ENCODE measurements at places on chromosomes 4 and X.

- no peak for DNase-seq
Observed at GRCh38 chr4:56086073-56086541, 137.4 kb downstream of the CEP135 start.

DNA sequence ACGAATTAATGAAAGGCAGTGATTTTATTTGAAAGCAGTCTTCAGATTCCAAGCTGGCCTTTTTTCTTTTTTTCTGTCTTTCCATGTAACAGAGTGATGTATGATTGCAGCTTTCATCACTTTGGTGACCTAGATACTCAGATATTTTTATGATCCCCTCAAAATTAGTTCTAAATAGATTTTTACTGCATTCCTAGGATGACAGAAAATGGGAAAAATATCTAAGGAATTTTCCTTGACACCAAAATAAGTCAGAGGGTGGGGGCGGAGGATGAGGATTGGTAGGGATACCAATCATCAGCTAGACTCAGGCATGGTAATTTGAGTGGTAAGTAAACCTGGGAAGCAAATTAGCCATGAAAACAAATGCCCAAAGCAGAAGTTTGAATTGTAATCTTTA lies 11.9 kb upstream of the HMGB2 start:
- no peak for DNase-seq

DNA sequence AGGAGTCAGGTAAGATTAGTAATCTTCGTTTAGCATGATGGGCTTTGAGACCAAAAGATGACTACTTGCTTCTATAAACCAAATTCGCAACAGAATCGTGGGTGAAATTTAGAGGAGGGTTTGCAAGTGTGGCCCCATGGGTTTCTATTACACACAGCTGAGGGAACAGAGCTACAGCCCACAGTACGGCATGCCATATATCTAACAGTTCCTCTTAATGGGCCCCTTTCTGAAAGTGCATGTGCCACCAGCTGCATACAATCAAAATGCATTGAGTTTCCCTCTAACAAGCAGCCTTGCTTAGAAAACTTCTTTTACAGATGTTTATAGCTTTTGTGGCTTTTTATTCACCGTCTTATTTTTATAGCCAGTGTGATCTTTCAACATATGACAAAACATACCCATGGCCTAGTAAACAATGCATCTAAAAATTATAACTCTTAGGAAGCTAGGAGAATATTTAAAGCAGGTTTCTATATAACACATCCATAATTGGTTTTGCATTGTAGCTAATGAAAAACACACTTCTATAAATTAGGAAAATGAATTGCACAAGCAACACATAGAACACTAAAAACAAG lies 202.1 kb downstream of the PRDM5 start:
- no peak for DNase-seq

DNA sequence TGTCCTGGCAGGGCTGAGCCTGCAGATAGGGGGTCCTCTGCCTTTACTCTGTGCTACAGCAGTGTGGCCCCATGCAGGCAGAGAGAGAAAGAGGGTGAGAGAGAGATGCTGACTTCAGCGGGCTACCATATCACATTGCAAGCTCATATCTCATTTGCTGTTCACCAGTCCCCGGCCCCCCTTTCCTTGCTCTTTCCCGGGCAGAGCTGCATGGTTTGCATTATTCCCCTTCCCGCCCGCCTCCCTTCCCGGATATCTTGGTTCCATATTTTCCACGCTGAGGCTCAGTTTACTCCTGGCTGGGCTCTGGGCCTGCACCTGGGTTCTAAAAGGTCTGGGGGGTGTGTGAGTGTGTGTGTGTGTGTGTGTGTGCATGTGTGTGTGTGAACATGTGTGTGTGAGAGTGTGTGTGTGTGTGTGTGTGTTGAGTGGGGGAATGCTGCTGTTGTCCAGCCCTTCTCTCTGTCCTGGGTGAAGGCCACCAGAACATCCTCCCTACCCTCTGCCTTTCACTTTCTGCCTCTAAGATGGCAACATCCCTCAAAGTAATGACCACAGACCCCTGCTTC lies 63.5 kb downstream of the PJA1 start:
- no peak for DNase-seq

- DNase-seq, result no peak
Observed at GRCh38 chr4:76987153-76987591, 37.6 kb downstream of the SEPTIN11 start.

- DNase-seq, result no peak
Observed at GRCh38 chrX:32572644-32573043, 638.7 kb downstream of the DMD start.

DNA sequence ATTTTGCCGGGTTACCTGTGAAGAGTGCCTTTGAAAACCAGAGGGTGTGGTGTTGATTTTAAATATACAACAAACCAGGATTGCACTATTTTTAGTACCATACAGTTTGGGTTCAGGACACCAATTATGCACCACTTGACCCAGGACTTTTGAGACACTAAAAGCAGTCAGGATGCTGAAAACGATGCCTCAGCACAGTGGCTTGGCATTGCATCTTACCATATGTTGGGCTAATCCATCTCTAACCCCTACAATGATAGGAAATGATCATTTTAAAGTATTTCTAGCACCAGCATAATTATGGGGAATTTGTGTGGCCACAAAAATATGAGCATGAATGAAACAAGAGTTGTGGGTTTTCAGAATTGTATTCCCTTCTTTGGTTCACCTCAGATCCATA lies 4.1 kb downstream of the IBSP start:
- no peak for DNase-seq

DNA sequence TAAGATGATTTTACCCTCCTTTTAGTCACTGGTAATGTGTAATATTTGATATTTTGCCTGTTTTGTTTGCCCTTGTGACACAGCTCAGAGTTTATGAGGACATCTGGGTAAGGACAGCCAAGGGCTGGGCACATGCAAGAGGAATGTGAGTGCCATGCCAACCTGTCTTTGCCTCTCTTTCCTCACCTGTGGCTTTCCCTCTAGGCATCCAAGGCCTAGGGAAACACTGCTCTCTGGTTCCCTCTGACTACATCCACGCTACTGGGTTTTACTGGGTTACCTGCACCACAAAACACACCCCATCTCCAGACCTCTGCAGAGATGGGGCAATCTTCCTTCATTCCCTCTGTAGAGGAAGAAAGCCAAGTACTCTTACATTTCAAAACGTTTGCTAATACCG lies 7.7 kb downstream of the HPGDS start:
- DNase-seq, result no peak

GRCh38 chr4:179040259-179040658 lies 1598.0 kb upstream of the AGA start:
- no peak for DNase-seq

DNA sequence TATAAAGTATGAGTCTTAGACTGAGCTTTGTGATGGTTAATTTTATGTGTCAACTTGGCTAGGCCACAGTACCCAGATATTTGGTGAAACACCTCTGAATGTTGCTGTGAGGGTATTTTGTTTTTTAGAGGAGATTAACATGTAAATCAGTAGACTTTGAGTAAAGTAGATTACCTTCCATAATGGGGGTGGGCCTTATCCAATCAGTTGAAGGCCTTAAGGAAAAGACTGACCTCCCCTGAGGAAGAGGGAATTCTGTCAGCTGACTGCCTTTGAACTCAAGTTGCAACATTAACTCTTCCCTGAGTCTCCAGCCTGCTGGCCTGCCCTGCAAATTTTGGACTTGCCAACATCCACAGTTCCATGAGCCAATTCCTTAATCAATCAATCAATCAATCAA lies 66.0 kb downstream of the PLAC1 start:
- DNase-seq, result no peak

- no peak for DNase-seq
Observed at GRCh38 chr4:475962-476361, 23.0 kb downstream of the ZNF721 start.

- no peak for DNase-seq
Observed at GRCh38 chr4:152949930-152950329, 13.8 kb downstream of the FHDC1 start.

Data from NCI-H774 (cell line).